ENCODE measurements at places on chromosomes 3 and 15.

DNA sequence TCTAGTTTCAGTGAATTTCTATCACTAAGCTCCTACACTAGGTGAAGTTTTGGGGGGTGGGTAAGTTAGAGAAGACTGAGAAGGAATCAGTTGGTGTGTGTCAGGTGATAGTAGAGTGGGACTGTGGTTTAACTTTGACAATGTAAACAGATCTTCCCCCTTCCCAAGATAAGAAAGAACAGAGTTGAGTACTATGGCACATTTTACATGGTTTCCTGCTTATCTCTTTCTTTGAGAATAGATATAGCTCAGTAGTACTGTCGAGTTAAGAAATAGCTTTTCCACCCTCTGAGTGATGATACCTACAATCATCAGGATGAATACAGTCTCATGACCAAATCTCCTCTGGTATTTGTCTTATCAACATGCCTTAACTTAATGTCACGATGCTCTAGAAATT is 42.8 kb downstream of the GAP43 start:
- DNase-seq = no peak

GRCh38 chr15:38823263-38823662 is 258.6 kb upstream of the RASGRP1 start:
- DNase-seq = no peak

GRCh38 chr15:28093752-28094535 is 5.2 kb downstream of the OCA2 start:
- DNase-seq = no peak

GRCh38 chr3:4735243-4735642 is 242.1 kb downstream of the ITPR1 start:
- DNase-seq = no peak
